NCI-H1694 treated with DMSO at 0.1 percent for 48 hours (cell line): ENCODE measurements at places on chromosomes 2 and 18.

DNA sequence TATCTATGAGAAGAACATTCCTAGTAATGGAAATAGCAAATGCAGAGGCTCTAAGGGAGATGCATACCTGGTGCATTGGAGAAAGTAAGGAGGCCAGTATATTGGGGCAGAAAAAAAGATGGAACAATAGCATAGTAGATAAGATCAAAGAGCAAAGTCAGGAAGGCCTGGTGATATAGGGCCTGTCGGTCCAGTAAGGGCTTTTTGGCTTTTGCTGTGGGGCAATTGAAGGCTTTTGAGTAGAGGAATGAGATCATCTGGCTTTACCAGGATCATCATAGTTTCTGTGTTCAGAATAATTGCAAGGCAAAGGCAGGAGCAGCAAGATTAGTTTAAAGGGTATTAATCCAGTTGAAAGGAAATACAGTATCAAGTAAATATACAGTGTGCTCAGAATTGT lies 111.8 kb downstream of the EHBP1 start:
- no peak for DNase-seq

GRCh38 chr18:27136208-27136535 lies 48.9 kb downstream of the CHST9 start:
- DNase-seq: no peak

GRCh38 chr2:85053802-85054201 lies 79.4 kb upstream of the TCF7L1 start:
- DNase-seq: no peak

- DNase-seq: no peak
Observed at GRCh38 chr2:175744000-175744399, 258.1 kb downstream of the LNPK start.

GRCh38 chr2:46652514-46653170 lies 173.3 kb downstream of the TMEM247 start:
- no peak for DNase-seq

DNA sequence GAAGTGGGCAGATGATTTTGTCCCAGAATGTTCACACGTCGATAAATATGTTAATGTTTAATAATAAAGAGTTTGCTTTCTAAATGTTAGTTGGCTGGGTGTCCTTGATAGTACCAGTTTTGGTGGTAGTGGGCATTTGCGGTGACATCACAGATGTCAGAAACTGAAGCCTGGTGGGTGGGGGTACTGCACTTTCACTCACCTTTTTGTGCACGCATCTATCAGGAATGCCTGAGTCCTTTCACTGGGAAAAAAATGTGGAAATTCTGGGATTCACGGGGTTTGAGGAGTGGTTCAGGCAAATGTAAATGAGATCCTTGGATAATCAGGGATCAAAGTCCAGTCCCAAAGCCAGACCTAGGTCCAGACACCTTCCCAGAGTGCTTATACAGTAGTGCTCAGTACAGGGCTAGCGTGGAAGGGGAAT lies 3.2 kb downstream of the EPAS1 start:
- DNase-seq: no peak

DNA sequence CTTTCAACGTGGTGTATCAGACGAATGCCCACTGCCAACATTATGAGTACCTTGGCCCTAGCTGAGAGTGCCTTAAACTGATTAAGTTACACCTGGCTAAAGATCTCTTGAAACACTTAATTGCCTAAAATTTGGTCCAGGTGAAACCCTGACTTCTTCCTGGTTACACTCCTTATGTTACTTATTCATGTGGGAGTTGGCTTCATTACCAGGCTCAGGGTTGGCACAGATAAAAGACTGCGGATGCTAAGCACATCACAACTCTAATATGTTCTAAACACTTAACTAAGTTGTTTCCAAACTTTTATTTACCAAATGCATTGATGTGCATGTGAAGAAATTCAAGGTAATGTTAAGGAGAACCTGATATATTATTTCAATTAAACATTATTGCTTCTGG lies 298.9 kb downstream of the TCF4 start:
- no peak for DNase-seq

- no peak for DNase-seq
Observed at GRCh38 chr2:44942304-44943030, 965 bp downstream of the SIX3 start.

- DNase-seq: no peak
Observed at GRCh38 chr18:12492907-12493306, 85.2 kb downstream of the PRELID3A start.

- no peak for DNase-seq
Observed at GRCh38 chr2:240742602-240743095, 51.0 kb downstream of the AQP12A start.

GRCh38 chr18:3599861-3600260 lies 149.9 kb downstream of the TGIF1 start:
- DNase-seq: no peak

GRCh38 chr2:23843051-23843976 lies 83.6 kb downstream of the ATAD2B start:
- no peak for DNase-seq

DNA sequence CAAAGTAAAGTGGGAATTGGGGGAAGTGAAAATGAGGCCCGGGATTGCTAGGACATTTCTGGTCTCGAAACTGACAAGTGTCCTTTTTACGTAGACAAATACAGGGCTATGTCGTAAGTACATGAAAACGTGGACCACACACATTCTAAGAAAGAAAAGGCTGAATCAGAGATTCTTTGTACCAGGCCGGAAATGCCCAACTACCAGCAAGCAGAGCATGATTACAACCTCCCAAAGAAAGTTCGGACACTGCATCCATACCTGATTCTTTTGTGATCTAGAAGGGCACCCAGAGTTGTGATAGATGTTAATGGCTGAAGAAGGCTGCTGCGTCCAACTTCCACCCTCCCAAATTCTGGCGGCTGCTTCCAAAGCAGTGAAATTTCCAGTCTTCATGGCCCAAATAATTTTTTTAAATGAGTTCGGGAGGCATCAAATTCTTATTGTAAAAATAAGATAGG lies 1.7 kb downstream of the RBMS1 start:
- no peak for DNase-seq

DNA sequence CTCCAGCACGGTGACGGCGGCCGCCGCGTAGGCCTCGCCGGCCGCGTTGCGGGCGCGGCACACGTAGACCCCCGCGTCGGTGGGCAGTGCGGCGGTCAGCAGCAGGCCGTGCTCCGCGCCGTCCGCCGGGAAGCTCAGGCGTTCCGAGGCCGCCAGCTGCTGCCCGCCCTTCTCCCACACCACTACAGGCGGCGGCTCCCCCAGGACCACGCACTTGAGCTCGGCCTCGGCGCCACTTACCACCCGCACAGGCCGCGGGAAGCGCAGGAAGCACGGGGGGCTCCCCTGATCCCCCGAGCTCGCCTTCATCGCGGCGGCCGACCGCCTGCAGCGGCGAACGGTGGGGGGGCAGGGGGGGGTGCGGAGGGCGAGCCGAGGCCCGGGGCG lies 422 bp downstream of the OBSL1 start:
- DNase-seq: no peak

- DNase-seq: no peak
Observed at GRCh38 chr2:53780056-53780455, 6.7 kb downstream of the ASB3 start.

DNA sequence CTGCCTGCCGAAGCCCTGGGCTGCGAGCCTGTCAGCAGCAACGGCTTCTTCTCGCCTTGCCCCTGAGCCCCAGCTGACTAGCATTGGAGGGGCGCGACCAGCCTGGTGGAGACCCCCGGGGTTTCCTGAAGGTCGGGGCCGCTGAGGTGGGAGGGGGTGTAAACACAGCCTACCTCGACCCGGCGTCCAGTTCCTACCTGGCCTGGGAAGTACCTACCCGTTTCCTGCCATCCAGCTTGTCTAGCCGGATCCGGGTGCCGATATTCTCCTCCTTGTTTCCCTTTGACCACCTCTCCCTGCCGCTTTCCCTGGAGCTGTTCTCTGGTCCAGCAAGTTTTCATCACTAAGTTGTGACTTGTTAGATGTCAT lies 511 bp downstream of the MOB4 start:
- no peak for DNase-seq

DNA sequence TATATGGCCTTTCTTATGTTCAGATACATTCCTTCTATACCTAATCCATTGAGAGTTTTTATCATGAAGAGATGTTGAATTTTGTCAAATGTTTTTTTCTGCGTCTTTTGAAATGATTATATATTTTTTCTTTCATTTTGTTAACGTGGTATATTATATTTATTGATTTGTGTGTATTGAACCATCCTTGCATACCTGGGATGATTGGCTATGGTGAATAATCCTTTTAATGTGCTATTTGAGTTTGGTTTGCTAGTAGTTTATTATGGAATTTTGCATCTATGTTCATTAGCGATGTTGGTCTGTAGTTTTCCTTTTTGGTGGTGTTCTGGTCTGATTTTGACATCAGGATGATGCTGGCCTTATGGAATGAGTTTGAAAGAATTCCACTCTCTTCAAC lies 11.8 kb downstream of the IL36G start:
- DNase-seq: no peak

GRCh38 chr2:120486441-120486840 lies 140.5 kb downstream of the INHBB start:
- DNase-seq: no peak

DNA sequence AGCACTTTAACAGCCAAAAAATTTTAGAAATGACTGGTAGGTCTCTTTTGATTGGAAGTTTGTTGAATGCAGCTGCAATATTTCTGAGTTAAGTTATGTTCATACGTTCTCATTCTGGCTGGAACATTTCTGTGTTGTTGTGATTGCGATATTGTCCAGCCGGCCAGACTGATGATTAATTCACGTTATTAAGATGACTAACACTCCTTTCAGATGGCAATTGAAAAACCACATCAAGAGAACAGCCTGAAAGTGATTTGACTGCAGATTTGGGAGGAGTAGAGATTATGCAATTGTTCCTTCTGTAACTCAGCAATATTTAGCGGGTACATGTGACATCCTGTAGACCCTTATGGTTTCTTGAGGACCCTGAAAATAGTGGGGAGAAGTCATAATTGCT lies 133.7 kb downstream of the FBXO15 start:
- no peak for DNase-seq

- peak; percentile 6 for DNase-seq
Observed at GRCh38 chr2:144237830-144238627, 281.9 kb downstream of the ZEB2 start.

DNA sequence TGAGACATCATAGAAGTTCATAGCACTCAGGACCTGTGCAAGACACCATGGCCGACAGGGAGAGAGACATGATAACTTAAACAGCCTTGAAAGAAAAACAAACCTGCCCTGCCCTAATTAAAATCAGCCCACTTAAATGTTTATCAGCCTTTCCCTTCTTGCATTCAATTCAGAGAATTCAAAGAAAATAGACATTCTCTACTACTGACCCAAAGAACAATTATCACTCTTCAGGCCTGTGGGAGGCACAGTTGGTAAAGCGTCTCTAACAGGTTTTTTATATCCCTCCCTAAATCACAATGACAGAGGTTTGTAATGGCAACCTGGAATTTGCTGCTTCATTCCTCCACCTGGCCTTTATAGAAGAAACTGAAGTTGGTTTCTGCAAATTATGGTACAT lies 1.7 kb downstream of the CDK15 start:
- no peak for DNase-seq

- no peak for DNase-seq
Observed at GRCh38 chr18:44238454-44238853, 442.2 kb upstream of the SETBP1 start.

- no peak for DNase-seq
Observed at GRCh38 chr18:10518595-10519255, 7.1 kb upstream of the NAPG start.

GRCh38 chr2:208099682-208100470 lies 24.4 kb downstream of the CRYGD start:
- DNase-seq: no peak

- no peak for DNase-seq
Observed at GRCh38 chr2:33531549-33532059, 55.2 kb downstream of the RASGRP3 start.

DNA sequence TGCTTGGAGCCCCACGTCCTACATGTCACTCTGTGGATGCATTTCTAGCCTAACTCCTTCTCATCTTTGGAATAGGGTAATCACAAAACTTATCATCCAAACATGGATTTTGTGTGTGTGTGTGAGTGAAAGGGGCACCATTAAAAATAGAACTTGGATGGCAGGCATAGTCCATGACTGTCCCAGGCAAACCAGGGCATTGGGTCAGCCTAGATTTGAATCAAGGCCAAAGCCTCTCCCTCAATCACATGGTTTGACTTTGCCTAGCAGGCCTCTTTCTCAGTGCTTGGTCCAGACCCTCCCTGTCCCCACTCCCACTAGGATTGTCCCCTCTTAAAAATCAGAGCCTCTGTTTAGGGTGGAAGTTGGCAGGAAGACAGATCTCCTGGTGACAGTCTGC lies 67.4 kb upstream of the BCL2L11 start:
- DNase-seq: no peak

GRCh38 chr2:180979749-180980105 lies 678 bp upstream of the UBE2E3 start:
- no peak for DNase-seq

DNA sequence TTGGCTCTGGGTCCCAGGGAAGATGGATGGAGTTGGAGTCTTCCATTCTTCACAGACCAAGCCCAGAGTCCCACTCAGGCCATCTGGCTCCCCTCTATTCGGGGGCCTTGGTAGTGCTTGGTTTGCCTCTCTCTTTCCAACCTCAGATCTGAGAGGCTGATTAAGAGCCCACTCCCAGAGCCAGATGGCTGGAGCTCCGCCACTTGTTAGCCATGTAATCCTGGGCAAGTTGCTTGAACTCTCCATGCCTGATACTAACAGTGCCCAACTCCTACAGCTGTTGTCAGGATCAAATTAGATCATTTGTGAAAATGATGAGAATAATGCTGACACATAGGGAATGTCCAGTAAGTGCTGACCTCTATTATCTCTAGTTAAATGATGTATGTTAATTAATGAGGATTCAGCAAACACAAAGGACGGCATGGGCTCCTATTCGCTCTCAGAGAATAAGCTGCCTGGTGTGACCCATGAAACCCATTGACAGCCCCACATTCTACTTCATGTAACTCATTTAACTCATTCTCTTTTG lies 46.6 kb upstream of the SLC14A1 start:
- DNase-seq: no peak

DNA sequence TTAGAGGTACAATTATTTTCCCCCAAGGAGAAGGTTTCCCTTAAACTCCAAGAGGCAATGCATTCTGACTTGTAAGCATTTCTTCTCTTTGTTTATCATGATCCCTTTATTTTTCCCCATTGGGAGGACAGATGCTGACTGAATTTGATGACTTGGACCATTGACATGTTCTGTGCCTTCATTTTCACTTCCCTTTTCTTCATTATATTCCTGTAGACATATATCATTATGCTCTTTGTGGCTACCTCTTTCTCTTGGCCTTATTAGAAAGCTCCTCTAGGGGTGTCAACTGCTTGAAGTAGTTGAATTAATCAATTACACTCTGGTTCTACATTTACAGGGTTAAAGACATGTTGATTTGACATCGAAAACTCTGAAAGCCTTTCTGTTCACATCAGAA lies 330.0 kb upstream of the DCC start:
- DNase-seq: no peak

- DNase-seq: no peak
Observed at GRCh38 chr18:13542520-13542847, 183.9 kb downstream of the FAM210A start.

DNA sequence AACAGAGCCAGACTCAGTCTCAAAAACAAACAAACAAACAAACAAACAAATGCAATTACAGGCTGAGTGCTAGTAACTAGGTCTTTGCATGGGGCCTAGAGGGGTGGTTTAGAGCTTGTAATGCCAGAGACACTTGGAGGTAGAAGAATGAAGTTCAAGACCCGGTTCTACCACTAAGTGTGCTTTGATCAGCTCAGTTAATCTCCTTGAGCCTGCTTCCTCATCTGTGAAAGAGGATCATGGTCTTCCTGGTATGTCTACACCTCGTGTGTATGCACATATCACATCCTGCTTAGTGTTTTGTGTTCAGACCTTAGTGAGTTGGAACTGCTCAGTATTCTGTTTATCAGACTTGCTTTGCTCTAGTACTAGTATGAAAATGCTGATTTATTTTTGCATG lies 4.8 kb upstream of the ATP6V1C2 start:
- no peak for DNase-seq
